ENCODE measurements at places on chromosomes 7 and 10. TPM values are rescaled to one million over a fixed set of nuclear protein-coding genes. Genes with fewer than 3 reads are reported as not detected.

The POLR2J2 gene
- 2.0 TPM for polyA plus RNA-seq

The GLCCI1 gene
- polyA plus RNA-seq, result 8.1 TPM

The TNKS2 gene
- polyA plus RNA-seq, result 45.5 TPM

The TMEM236 gene
- polyA plus RNA-seq, result 0.01 TPM

The TRIM50 gene
- polyA plus RNA-seq, result not detected

The GSTO1 gene
- polyA plus RNA-seq, result 185 TPM

The SPDYE16 gene
- not detected for polyA plus RNA-seq

The PDGFA gene
- polyA plus RNA-seq, result 2.2 TPM

- DNase-seq, result no peak
Measured at GRCh38 chr10:23870651-23871610, 338.0 kb upstream of the KIAA1217 start.

DNA sequence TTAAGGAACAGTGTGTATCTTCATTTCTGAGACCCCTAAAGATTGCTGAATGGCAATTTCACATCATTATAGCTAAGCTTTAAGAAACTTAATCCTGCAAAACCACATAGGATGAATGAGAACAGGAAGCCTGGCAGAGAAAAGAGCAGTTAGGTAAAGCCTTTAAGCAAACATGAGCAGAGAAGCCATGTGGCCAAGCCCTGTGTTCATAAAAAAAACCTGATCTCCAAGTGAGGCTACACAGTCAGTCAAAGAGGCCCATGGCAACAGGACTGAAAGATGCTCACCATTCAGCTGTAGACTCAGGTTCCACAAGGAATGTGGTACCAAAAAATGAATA is 9.3 kb downstream of the LIPA start:
- DNase-seq, result no peak

GRCh38 chr7:102935450-102936115 is 22.8 kb downstream of the LRRC17 start:
- no peak for DNase-seq

- DNase-seq, result no peak
Measured at GRCh38 chr10:4249841-4250586, 465.0 kb upstream of the KLF6 start.

DNA sequence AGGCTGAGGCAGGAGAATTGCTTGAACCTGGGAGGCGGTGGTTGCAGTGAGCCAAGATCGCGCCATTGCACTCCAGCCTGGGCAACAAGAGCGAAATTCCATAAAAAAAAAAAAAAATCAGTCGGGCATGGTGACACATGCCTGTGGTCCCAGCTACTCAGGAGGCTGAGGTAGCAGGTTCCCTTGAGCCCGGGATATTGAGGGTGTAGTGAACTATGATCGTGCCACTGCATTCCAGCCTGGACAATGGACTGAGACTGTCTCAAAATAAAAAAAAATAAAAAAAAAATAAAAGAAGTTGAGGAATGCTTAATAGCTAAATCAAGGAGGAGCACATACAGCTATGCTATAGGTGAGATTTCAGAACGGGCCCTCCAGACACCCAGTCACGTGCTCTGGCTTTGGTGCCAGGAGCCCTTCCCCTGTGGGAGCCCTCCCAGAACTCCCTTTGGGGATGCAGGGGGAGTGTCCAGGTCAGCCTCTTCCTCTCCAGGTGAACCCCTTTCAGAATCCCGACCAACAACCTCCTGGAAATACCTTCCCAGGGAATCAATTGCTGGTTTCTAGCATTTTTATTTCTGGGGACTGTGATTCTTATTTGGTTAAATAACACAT is 42.9 kb upstream of the CTBP2 start:
- no peak for DNase-seq

GRCh38 chr10:60429084-60429849 is 39.6 kb upstream of the ANK3 start:
- DNase-seq, result no peak

DNA sequence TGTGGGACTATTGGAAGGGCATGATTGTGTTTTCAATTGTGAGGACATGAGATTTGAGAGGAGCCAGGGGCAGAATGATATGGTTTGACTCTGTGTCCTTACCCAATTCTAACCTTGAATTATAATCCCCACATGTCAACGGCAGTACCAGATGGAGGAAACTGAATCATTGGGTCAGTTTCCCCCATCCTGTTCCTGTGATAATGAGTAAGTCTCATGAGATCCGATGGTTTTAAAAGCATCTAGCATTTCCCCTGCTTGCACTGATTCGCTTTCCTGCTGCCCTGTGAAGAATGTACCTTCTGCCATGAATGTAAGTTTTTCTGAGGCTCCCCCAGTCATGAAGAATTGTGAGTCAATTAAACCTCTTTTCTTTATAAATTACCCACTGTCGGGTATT is 1367.1 kb downstream of the XPNPEP1 start:
- no peak for DNase-seq

- DNase-seq, result no peak
Measured at GRCh38 chr7:22765609-22766008, 38.6 kb downstream of the IL6 start.

- DNase-seq, result no peak
Measured at GRCh38 chr7:2720024-2720423, 32.0 kb downstream of the AMZ1 start.

DNA sequence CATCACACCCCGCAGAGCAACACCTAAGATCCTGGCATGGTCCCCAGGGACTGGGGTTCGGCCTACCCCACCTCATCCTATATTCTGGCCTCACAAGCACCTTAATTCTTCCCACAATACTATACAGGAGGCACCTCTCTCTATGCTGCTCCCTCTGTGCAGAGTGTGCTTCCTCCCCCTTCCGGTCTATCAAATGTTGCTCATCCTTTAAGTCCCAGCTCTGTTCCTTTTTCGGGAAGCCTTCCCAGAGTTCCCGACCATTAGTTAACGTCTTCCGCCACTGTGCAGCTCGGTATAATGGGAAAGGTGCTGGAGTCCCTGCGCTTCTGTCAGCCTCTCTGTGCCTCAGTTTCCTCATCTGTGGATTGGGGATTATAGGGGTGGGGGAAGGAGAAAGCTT is 21.8 kb downstream of the PALD1 start:
- DNase-seq, result no peak

GRCh38 chr7:134651991-134652390 is 5.3 kb downstream of the BPGM start:
- no peak for DNase-seq

All from AG04450 (cell line).